ENCODE measurements at places on chromosomes 2 and 18.

DNA sequence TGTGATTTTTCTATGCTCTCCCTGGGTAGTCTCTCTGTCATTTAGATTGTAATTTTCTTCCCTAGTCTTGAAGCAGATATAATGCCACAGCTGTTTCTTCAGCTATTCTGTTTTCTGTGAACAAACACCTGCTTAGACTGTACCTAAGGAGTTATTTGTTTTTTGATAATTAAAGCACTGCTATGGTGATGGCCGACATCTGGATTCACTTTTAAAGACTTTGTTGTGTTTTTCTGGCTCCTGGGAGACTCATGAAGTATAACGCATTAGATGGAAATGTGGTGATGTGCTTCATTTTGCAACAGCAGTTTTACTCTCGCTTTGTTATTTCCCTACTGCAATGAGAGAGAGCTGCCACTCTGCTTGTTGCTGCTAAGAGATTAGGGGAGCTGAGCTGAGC lies 15.7 kb upstream of the C2orf69 start:
- no peak for DNase-seq

DNA sequence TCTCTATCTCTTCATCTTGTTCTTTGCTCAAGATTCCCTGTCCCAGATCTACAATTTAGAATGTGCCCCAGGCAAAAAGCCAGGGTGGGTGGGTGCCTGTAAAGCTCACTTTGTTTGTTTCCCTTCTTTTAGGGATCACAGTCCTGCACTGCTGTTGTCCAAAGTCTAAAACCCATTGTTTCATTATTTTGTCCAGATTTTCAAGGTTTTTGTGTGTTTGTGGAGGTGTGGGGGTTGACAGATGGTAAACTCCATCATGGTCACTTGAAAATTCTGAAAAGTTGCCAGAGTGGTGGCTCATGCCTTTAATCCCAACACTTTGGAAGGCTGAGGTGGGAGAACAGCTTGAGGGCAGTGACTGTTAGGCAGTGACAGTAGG lies 41.5 kb downstream of the YES1 start:
- DNase-seq = no peak

- no peak for DNase-seq
These were observed 10.0 kb upstream of the AGFG1 start for GRCh38 chr2:227461811-227462461.

DNA sequence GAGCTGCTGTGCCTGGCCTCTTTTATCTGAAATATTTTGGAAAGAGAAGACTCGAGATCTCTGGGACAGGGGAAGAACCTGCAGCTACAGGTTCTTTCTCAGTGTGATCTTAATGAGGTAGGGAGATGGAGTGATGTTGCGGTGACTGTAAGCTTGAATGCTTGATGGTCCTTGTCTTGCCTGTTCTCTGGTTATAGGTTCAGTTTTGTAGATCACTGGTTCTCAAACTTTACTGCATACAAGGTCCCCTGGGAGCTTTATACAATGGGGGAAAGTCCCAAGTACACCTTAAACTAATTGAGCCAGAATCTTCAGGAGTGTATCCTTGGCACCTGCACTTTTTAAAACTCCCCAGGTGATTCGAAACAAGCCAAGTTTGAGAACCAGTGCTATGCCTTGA lies 136.7 kb upstream of the CXCR4 start:
- DNase-seq = no peak

DNA sequence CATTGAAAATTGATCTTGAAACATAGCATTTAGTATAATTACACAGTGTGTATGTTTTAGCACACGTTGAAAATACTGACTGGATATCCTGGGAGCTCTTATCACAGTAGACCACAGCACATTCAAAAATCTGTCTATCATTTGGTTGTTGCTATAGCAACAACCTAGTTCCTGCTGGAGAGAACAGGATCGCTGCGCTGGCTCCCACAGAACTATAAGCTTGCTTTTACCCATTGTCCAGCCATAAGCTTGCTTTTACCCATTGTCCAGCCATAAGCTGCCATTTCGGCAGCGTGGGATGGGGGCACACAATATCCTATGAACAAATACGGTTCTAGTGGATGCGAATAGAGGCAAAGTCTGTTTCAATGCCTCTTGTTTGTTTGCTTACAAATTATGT lies 70.4 kb upstream of the ST6GAL2 start:
- no peak for DNase-seq

DNA sequence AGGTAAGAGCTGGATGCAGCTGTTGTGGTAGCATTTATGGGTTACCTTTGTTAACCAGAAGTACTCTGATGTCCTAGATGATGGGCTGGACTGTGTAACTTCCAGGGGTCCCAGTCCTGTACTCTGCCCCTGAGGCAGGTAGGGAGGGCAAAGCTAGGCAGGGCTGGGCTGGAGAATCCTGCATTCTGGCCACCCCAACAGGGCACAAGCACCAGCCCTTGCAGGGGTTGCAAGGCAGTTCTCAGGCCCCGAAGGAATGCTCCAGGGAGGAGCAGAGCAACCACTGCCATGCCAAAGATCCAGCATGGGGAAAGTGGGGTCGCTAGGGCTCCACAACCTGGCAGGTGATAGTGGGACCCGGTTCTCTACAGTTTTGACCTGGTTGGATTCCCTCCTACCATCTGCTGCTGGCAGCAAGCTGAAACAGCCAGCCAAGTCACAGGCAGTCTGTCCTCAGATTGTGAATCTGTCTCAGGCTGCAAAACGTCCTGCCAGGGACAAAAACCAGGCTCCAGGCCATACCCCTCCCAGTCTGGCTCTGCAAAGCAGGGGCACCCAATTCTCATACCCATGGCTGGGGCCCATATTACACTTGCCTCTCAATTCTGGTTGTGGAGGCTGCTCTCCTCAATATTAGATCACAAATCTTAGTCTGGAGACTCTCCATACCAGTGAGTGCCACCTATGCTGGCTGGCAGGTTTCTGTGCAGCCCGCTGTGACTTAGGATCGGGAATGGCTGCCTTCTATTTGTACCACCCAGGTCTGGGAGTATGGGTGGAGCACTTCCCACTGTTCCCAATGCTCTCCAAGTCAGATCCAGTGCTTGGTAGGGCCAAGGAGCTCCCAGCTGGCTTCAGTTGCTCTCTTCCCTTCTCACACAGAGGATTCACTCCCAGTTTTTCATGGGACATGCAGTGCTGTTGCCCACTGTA lies 61.1 kb downstream of the SMCHD1 start:
- no peak for DNase-seq

- DNase-seq = no peak
These were observed 35.2 kb downstream of the SETBP1 start for GRCh38 chr18:44715842-44716241.

DNA sequence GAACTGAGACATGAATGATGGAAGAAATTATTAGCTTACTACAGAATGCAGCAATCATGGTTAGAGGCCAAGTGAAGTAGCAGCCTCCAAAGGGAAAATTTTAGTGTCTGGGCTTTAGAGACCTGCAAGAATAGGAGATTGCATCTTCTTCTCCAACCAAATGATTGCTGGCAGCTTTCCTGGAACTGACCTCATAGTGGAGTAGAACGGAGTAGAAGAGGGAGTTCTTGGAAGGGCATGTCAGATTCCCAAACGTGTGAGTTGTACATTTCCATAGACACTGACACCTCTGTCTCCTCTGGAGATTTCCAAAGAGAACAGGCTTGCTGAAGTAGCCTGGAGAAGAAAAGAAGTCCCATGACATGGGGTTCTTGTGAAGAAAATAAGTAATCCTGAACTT lies 169.8 kb upstream of the ERBB4 start:
- no peak for DNase-seq

- no peak for DNase-seq
These were observed 16.2 kb downstream of the GULP1 start for GRCh38 chr2:188307850-188308283.

DNA sequence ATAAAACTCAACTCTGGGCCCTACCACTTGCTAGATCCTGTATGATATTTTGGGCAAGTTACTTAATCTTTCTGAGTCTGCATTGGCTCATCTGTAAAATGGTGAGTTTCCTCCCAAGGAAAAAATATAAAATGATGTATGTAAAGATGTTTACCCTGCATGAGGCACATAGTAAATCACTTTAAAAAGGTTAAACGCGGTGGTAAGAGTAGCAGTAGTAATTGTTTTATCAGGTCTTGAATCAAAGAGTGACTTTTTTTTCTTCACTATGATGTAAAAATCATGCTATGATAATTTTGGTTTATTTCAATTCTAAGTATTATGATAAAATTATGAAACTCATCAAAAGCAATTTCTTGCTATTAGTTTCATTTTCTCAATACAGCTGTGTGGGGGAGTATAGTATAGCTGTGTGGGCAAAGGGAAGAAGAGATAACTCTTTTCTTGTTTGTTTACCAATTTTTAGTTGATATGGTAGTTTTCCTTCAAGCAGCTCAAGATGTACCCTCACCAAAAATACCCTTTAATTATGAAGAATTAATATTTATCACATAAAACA lies 10.7 kb downstream of the ARHGAP15 start:
- DNase-seq = no peak

DNA sequence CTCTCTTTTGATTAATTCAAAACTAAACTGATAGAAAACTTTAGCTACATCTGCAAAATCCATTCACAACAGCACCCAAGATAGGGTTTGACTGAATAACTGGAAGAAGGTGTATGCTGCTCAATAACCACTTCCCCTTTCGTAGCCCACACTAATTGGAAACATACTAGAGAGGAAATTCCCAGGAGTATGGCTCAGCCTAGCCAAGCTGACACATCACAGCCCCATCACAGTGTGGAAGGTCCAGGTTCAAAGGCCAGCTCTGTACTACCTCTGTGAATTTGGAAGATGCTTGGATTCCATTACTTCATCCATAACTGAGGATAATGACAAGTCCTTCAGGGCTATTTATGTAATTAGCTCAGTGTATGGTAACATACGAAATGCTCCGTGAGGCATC lies 185.4 kb downstream of the FBXO15 start:
- no peak for DNase-seq

GRCh38 chr2:12819103-12819475 lies 102.4 kb downstream of the TRIB2 start:
- no peak for DNase-seq

DNA sequence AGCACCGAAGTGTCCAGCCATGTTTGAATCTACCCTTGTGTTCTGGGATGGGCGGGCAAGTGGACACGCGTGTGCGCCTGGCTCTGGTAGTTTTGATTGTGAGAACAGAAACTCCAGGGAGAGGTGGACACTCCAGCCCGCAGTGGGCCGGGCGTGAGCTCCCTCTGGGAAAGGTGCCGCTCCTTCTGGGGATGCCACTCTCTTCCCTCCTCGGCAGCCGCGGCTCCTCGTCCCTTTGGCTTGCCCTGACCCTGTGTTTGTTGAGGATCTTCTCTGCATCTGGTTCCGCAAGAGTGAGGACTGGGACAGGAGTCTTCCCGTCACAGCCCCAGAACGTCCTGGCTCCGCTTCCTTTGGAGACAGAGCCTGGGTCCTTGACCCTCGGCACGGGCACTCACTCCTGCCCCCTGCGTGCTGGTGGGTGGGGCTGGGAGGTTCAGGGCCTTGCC lies 1.3 kb downstream of the CTDP1 start:
- DNase-seq = no peak

DNA sequence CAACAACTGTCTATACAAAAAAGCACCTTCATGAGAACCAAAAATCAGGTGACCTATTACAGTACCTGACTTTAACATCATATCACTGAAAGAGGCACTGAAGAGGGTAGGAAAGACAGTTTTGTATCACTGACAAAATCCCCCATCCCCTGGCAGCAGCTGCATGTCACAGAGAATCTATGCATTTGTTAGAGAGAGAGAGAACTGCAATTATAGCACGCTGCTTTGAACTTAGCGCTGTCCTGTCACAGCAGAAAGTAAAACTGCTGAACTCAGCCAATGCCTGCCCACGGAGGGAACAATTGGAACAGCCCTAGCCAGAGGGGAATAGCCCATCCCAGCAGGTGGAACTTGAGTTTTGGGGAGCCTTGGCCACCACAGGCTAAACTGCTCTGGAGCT lies 75.1 kb upstream of the NOL4 start:
- DNase-seq = no peak

GRCh38 chr18:10398571-10398970 lies 55.9 kb upstream of the APCDD1 start:
- DNase-seq = no peak

DNA sequence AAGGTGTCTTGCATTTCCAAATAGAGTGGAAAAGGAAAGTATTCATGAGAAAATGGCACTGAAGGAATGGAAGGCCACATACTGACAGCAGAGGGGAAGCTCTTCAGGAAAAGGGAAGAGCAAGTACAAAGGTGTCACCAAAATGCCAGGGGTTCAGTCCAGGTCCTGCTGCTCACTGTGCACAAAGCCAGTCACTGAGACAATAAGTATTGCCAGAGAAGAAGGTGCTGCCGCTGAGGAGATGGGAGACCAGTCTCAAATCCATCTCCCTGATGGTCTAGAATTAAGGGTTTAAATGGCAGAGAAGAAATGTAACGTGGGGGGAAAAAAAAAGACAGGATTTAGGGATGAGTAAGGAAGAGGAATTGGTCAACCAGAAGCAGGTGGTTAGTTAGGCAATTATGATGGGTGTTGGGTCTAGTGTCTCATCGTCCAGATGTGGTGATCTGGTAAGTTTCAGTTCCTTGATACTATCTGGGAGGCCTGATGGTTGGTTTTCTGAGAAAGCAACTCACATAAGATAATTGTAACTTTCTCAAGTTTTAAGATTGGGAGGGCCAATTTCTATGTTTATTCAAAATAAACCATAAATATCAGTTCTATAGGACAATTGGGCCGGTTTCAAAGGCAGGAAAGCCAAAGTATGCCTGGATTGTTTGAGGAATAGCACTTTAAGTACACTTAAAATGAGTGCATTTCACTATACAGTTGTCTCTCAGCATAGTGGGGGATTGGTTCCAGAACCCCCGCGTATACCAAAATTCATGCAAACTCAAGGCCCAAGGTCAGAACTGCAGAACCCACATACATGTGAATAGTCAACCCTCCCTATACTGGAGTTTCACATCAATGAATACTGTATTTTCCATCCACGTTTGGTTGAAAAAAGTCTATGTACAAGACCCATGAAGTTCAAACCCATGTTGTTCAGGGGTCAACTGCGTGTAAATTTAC lies 109.1 kb upstream of the DNAJC10 start:
- DNase-seq = no peak

- DNase-seq = no peak
These were observed 29.3 kb upstream of the COPS8 start for GRCh38 chr2:237056287-237056875.

- DNase-seq = no peak
These were observed 46.7 kb downstream of the METTL8 start for GRCh38 chr2:171387052-171387451.
